ENCODE measurements at places on chromosomes 13 and 19.

DNA sequence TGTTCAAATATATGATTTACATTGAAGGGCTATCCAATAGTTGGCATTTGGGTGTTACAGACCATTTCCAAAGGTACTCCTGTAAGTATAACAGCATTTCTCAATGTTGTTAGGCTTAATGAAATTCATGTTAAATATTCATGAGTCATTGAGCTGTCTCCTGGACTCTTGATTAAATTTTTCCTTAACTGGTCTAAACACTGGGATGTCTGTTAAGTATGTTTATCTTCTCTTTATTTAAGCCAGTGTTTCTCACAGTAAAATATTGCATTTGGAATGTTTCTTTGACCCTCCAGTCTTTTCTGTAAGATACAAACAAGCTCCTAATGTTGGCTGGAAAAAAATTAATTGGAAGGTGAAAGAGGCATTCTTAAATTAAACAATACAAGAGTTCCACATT, 402.5 kb upstream of the HTR2A start:
- no peak for DNase-seq

DNA sequence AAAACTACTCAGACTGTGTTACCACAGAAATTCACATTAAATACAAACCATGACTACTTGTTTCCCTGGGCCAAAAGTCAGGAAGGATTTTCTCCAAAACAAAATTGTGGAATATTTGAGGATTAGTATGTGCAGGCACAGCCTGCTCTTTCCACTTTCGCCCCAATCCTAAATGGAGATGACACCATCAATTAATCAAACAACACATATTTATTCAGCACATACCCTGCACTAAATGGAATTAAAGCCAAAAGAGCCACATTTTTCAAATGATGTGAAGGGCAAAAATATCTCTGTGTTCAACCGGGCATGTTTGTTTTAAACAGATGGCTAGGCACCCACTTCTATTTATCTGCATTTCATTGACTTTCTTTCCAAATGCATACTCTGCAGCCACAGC, 523.1 kb downstream of the DCT start:
- DNase-seq, result no peak

GRCh38 chr19:49061445-49061844, 3.2 kb downstream of the NTF4 start:
- DNase-seq, result no peak

- DNase-seq, result no peak
Measured at GRCh38 chr13:46150134-46150693, 31.8 kb downstream of the LCP1 start.

DNA sequence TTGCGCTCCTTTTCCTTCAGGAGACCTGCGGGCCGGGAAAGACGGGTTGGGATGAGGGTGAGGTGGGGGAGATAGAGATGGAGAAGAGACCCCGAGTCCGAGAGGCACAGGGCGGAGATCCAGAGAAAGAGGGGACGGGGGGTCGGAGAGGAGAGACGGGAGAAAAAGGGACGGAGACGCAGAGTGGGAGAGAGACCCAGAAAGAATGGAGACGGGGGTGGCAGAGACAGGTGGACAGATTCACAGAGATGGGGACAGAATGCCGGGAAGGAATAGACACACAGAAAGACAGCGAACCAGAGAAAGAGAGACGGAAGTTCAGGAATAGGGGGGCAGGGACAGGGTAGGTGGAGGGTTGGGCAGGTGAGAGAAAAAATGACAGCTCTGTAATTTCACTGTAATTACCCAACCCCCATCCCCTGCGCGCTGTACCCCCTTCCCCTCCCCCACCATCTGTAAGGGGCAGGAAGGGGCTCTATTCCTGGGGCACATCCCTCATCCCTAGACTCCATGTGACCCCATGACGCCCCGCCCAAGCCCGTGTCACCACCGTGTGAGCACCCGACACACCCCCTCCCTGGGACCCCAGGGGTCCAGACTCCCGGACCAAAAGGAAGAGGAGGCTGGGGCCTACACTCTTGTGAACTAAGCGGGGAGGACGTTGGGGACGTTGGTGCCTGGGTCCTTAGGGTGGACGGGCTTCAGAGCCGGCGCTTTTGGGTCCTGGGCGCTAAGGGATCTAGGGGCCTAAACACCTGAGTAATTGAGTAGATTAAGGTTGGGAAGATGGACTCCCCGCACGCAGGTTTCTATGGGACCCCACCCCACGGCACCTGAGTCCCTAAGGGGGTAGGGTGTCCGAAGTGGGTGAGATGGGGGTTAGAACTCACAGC, 967 bp downstream of the DBP start:
- DNase-seq, result no peak

GRCh38 chr13:109584844-109585361, 201.5 kb downstream of the IRS2 start:
- no peak for DNase-seq

GRCh38 chr19:51327066-51328001, 14.6 kb downstream of the VSIG10L start:
- DNase-seq, result peak; percentile 17

- DNase-seq, result no peak
Measured at GRCh38 chr19:2977746-2978138, 378 bp downstream of the TLE6 start.

DNA sequence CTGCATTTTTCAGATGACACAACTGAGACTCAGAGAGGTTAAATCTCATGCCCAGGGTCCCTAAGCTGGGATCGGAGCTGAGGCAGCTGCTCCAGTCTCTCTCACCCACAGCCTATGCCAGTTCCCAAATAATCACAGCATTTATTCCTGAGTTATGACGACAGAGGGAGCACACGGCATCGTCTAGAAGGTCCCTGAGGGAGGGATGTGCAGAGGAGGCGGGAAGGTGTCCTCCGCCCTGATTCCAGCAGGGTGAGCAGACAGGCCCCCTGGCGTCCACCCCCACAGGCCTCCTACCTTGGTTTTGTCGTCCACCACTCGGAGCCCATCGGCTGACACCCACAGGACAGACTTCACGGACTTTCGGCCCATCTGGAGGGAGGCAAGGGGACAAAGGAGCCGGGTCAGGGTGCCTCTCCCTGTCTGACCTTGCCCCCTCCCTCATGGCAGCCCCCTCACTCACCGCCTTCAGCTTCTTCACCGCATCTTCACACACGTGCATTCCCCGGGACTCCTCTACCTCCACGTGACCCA, 8.0 kb downstream of the NUMBL start:
- DNase-seq, result no peak

- DNase-seq, result no peak
Measured at GRCh38 chr13:109834973-109835720, 48.8 kb upstream of the IRS2 start.

GRCh38 chr13:80979035-80979641, 638.2 kb upstream of the SPRY2 start:
- no peak for DNase-seq

DNA sequence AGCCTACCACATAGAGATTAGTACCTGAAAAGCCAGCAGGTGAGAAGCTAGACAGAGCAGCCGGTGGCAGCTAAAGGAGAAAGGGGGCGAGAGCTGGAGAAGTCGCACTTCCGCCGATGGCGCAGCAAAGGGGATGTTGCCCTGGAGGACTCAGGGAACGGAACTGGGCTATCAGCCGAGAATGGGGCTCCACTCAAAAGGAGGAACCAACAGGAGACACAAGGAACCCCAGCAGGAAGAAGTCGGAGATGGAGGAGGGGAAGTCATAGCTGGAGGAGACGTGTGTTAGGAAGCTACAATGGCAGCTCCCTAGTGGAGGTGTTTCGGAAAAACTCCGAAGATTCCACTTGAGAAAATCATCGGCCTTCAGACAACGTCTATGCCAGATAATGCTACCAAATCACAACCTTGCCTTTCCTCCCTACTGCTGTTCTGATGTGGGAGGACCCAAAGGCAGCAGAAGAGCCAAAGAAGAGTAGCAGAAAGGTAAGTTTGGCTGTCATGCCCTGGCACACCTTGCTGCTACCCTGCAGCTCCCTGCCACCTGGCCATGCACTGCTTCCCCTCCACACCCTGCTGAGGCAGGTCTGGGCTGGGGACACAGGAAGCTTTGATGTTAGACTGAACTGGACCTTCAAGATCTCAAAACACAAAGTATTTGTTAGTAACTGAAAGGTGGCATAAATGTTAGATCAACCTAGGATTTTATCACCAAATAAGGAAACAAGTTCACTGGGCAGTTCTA, 127.9 kb downstream of the DLEU7 start:
- no peak for DNase-seq

DNA sequence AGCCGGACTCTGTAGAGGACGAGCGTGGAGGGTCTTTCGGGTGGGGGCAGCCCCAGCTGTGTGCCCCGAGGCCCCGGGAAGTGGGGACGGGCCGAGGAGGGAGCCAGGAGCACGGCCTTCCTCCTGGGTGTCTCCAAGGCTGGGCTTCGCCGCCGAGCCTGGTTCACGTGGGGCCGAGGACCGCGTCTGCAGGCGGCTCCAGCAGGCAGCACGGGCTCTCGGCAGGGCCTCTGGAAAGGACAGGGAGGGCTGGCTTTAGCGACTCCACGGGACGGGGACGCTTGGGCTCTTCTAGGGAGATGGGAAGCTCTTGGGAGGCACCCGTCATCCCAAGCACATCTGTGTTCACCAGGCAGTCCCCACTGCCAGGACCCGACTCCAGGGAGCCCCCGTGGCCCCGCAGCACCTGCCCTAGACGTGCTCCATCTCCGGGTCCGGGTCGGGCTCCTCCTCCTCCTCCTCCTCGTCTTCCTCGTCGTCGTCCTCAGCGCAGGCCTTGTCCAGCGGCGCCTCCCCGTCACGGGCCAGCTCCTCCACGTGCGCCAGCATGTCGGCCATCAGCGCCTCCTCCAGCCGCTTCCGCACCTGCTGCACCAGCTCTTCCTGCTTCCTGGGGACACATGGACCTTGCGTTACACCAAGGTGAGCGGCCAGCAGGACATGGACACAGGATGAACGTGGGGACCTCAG, 9.9 kb upstream of the MEX3D start:
- no peak for DNase-seq

DNA sequence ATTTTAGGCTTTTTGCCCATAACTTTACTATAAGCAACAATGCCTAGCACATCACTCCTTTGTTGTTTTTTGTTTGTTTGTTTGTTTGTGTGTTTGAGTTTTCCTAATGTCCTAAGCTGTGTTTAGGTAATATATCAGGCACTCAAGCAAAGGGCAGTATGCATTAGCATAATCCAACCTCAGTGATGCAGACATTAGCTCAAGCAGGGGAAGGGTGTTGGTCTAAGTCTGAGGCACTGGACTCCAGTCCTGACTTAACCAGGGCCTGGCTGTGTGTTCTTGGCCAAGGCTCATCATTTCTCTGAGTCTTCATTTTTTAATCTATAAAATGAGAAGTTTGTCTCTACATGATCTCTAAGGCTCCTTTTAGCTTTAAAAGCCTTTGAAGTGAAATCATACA, 65.9 kb upstream of the RFC3 start:
- DNase-seq, result no peak

DNA sequence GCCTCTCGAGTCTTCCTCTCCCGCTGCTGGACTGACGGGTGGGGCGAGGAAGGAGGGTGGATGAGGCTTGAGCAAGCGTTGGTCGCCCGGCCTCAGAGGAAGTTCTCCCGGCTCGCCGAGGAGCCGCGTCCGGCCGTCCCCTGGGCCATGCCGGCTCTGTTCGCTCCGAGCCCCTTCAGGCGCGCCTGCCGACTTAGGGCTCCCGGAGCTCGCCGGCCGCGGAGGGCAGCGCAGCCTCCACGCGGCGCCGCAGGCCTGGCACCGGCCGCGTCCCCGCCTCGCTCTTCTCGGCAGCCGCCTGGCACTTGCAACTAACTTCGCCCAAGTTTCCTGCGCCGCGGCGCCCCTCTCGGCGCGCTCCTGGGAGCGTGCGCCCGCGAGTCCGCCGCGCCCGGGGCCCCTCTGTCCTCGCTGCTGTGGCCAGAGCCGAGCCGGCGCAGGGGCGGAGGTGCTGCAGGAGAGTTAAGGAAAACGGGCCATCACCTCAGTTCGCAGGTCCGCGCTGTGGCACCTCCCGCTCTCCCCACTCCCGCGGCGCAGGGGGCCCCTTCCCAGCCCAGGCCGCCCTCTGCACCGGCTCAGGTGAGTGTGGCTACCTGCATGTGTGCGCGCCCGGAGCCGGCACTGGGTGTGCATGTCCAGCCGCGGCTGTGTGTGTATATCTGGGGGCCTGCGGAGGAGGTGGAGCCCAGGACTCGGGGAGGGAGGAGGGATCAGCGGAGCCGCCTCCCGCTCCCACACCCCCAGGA, 641 bp upstream of the SOX21 start:
- DNase-seq, result no peak

GRCh38 chr13:113553511-113554332, 30.8 kb upstream of the TFDP1 start:
- no peak for DNase-seq

DNA sequence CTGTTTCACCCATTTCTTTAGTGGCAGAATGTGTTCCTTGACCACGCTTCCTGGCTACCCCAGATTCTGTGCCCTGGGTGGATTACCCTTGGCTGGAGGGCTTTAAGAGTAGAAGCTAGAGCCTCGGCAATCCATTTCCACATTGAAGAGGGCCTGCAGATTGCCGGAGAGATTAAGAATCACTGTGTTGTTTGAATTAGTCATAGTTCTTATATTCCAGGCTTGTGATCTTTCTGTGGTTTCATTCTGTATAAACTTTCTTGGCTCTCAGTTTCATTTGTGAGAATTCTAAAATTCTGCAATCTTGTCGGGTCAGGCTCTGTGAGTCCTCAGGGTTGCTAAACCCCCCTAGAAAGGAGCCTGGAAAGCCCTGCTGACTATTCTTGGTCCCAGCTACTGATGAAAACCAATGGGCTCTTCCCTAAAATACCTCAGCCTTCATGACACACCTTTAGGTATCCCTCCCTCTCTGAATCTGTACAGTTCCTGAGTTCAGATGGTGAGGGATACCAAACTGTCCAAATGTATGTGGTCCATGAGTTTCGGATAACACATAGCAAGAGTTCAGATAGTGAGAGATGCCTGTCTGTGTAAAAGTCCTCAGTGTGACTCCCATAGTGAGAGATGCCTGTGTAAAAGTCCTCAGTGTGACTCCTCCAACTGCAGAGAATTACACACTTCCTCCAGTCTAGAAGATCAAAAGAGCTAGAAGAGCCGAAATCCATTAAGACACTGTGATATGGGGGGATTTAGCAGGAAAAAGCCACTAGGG, 4.3 kb downstream of the PHF11 start:
- no peak for DNase-seq

DNA sequence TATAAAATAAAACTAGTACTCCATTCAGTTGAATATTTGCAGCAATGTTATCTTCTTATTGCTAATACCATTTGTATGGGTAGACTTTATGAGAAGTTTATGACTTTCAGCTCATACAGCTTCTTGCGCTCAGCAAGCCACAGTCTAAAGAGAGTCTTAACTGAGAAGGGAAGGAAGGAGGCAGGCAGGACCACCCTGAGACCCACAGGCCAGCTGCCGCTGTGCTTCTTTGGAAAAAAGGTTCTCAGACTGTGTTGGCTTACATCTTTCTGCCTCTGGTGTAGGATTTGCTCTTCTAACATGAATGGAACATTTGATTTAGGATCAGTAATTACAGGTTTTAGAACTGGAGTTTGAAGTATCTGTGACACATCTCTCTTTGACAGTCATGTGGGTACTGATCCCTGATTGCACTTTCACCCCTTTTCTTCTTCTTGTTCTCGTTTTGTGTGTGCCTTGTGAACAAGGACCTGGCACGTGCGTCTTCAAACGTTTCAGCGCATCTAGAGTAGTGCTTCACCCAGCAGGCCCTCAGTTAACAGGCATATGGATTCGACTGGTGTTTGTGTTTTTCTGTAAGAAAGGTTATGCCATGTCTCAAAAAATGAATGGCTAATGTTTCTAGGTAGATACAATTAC, 7.1 kb upstream of the GPR18 start:
- DNase-seq, result no peak

- DNase-seq, result no peak
Measured at GRCh38 chr13:37109051-37109678, 3.7 kb upstream of the CSNK1A1L start.
